ENCODE measurements at places on chromosomes 3 and 15. TPM values are rescaled to one million over a fixed set of nuclear protein-coding genes. Genes with fewer than 3 reads are reported as not detected.

DNA sequence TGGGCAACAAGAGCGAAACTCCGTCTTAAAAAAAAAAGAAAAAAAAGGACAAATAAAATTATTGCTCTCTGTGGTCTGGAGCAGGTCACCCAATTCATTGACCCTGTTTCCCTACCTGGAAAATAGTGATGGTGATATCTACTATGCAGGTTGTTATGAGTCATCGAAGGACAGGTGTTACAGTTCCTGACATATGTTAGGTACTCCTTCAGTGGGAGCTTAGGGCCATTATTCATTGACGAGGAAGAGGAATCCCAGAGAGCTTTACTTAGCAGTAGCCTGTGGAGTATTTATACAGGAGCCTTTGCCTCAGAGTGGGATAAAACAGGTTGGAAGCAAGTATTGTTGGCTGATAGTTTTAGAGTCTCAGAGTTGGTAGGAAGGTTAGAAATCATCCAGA, 74.5 kb downstream of the SLC7A14 start:
- no peak for DNase-seq

DNA sequence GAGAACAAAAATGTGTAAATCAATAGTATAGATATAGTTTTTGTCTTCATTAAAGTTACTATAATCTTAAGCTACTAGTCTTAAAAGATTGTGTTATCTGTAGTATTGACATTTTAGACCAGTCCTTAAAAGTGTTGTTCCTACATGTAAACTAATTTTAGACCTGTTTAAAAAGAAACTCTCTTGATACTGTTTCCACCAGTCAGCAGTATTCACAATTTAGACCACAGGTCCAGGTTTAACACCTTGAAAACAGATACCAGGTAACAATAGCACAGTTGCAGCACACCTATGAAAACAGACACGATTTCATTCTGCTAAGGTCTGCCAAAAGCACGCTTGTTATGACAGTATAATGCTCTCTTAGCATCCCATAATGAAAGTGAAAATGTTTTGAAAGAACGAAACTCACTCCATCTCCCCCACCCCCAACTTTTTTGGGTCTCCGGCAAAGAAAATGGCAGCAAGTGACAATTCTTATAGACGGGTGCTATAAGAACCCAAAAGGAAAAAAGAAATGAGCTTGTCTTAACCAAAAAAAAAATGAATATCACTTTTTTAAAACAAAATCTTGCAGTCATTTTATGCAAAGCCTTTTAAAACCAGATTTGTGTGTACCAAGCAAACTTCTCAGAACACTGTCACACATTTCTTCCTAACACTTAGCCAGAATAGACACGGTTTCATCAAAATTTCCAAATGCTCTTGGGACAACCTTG, 1.6 kb downstream of the EIF4E3 start:
- no peak for DNase-seq

- DNase-seq: no peak
These were observed 121.4 kb upstream of the PHLDB2 start for GRCh38 chr3:111737706-111738086.

The HRG gene
- not detected for total RNA-seq

DNA sequence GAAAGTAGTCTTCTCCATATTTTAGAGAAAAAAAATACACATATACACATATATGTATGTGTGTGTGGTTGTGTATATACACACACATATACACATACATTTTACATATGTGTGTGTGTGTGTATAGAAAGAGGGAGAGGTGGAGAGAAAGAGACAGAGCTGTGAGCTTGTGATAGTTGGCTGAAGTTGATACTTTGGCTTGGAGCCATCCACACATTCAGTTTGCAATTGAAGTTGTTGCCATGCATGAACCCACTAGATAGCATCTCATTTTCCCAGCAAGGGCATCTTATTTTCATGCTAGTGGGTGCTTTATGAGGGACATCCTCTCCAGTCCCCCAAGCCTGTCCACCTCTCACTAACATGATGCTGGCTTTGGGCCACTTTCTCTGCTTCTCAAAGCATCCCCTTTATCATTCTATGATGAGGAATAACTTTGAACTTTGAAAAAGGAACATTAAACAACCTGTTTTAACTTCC, 228.6 kb downstream of the ZNF621 start:
- no peak for DNase-seq

The LMAN1L gene
- not detected for total RNA-seq
